COR-L47 (cell line): ENCODE measurements at places on chromosomes 13 and 19.

DNA sequence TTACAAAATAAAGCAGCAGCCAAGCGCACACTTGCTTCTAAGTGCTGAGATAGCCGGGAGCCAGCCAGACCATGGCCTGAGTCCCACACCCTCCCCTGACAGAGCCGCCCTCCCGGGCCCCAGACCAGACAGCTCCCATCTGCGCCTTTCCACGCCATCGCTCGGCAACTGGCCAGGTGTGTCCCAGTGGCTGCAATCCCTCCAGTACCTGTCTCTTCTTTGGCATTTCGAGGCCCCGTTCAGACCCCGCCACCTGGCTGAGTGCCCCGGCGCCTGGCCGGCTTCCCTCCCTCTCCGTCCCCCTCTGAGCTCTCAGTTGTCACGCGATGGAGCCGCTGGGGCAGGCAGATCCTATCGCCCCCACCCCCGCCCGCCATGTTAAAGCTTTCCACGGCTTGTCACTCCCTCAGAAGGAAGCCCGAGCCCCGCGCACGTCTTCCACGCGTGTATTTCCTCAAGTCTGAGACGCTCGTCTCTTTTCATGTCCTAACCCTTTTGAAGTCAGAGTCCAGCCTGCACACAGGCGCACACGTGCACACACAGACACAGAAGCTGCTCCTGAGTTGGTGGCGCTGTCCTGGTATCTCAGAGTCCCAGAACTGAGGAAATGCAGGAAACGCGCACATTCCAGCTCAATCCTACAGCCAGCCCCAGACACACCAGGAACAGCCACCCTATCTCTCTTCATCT is 7.9 kb downstream of the MLLT1 start:
- DNase-seq, result no peak

DNA sequence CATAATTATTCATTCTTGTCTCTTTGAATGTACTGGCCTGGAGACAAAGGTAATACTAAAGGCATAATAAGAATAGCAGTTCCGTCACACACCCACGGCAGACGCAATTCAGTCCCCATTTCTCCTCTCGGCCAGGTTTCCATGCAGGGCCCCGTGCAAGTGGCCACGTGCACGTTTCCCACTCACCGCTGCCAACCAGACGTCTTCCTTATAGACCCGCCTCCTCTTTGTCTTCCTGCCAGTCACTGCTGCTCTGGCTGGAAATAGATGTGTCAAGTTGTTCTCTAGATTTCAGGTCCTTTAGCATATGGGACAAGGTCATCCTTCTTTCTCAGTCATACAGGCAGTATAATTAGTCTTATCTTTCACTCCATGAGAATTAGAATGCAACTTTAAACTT is 204.3 kb downstream of the SUCLA2 start:
- no peak for DNase-seq

DNA sequence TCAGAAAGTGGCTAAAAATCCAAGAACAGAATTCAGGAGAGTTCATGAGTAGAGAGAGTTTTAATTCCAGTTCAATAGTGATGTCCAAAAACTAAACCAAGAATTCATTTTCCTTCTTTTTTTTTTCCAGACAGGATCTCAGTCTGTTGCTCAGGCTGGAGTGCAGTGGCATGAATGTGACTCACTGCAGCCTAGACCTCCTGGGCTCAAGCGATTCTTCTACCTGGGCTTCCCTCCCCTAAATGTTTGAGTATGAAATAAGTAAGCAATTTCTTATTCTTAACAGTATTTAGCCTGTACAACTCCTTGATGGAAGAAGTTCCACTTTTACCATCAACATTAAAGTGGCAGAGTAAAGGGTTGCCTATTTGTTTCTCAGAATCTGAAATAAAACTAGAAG is 3.8 kb downstream of the COMMD6 start:
- DNase-seq, result no peak

GRCh38 chr13:41622432-41623429 is 165.4 kb downstream of the RGCC start:
- DNase-seq, result no peak

DNA sequence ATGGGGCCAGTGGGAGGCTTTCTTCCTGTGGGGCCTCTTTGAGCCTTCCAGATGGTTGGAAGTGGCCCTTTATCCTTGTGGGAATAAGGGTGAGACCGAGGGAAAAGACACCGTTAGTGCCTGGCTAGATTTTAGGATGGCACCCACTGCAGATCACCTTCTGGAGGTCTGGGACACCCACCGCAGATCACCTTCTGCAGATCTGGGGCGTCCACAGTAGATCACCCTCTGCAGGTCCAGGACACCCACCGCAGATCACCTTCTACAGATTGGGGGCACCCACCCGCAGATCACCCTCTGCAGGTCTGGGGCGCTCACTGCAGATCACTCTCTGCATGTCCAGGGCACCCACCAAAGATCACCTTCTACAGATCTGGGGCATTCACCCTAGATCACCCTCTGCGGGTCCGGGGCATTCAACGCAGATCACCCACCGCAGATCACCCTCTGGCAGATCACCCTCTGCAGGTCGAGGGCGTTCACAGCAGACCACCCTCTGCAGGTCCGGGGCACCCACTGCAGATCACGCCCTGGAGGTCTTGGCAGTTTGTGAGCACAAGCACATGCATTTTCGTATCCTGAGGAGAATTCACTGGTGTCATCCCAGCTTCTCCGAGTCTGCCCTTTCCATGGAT is 153.4 kb upstream of the TSHZ3 start:
- no peak for DNase-seq

DNA sequence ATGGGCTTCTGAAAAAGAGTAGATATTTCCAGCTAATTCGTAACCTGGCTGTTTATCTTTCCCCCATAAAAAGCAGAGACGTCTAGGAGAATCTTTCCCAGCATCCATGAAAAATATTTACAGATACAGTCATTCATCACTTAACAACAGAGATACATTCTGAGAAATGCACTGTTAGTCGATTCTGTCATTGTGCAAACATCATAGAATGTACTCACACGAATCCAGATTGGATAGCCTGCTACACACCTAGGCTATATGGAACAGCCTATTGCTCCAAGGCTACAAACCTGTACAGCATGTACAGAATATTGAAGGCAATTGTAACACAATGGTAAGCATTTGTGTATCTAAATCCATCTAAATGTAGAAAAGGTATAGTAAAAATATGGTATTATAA is 530.2 kb upstream of the NBEA start:
- DNase-seq, result no peak
